ENCODE measurements at places on chromosomes 3 and 15. TPM values are rescaled to one million over a fixed set of nuclear protein-coding genes. Genes with fewer than 3 reads are reported as not detected.

The WDR72 gene
- not detected for total RNA-seq

The CASR gene
- total RNA-seq: not detected

- DNase-seq: no peak
Measured at GRCh38 chr3:186724911-186725310, 7.8 kb downstream of the KNG1 start.

DNA sequence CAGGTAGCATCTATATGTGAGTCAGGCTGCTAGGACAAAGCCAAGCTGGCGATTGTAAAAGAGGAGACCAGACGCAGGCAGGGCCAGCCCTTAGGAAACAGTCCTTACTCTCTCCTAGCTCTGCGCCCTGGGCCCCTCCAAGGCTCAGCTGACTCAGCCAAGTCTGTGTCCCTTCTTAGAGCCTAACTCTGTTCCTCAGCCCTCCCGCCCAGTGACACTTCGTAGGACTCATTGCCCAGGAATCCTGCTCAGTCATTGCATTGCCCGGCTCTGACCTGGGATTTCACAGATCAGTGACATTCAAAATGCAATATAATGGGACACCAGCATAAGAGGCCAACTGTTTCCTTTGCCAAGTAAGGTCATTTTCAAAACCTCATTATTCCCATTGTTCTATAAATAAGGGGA is 244.2 kb downstream of the TLE3 start:
- DNase-seq: peak; percentile 35

GRCh38 chr3:173653781-173654180 is 256.2 kb downstream of the NLGN1 start:
- peak; percentile 20 for DNase-seq

DNA sequence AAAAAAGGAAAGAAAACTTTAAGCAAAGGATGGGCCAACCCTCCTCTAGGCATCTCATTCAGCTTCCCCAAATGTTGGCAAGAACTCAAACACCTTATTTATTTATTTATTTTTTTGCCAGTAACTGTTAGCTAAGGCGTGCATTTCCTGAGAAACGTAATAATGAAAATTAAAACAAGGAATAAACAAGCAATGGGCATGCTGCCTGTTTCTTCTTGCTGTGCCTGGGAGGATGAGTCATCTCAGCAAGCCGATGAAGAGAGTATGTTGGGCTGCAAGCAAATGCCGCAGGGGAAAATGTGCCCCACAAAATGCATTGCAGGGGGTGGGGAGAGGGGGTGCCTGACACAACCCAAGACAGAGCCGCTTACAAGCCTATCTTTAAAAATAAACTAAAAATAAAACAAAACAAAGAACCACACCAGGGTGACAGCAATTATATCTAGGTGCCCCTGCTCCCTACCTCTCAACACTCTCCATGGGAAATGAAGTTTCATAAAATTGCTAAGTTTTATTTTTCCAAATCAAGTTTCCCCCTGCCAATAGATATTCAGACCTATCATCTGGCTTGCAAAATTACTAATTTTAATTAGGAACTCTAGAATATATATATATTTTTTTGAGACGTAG is 40.3 kb downstream of the EIF4E3 start:
- peak; percentile 94 for DNase-seq

DNA sequence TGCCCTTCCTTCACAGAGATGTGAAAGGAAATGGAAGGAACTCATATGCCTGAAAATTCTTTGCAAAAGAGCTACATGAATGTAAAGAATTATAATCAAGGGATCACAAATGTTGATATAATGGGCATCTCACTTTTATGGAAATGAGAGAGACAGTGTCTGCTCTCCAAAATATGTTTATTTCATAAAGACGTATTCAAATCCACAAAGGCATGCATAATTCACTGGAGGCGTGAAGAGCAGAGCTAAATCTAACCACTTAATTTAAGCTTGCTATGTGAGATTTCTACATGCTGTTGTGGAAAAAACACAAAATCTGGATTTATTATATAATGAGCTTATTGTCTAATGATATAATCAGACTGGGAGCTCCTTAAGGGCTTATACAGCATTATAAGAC is 469.1 kb downstream of the RAP2B start:
- DNase-seq: no peak

DNA sequence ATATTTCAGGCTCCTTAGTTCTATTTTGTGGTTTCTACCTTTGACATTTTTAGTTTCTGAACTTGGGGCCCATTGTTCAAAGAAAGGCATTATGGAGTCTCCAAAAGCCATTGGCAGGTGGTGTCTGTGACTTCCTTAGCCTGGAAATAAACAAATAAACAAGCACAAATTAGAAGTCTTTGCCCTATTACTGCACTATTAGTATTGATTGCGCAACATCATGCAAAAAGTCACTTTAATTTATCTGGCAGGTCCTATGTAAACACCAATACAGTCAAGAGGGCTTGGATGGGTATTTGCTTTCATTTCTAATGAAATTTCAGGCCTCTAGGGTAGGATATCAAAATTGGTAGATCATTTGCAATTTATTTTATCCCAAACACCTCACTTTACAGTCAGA is 85.6 kb downstream of the LPP start:
- no peak for DNase-seq

- no peak for DNase-seq
Measured at GRCh38 chr15:97078591-97078990, 748.1 kb downstream of the NR2F2 start.

- no peak for DNase-seq
Measured at GRCh38 chr3:30766522-30766921, 127.9 kb downstream of the GADL1 start.

All from MCF 10A (cell line).